ENCODE measurements at places on chromosomes 13 and 19.

DNA sequence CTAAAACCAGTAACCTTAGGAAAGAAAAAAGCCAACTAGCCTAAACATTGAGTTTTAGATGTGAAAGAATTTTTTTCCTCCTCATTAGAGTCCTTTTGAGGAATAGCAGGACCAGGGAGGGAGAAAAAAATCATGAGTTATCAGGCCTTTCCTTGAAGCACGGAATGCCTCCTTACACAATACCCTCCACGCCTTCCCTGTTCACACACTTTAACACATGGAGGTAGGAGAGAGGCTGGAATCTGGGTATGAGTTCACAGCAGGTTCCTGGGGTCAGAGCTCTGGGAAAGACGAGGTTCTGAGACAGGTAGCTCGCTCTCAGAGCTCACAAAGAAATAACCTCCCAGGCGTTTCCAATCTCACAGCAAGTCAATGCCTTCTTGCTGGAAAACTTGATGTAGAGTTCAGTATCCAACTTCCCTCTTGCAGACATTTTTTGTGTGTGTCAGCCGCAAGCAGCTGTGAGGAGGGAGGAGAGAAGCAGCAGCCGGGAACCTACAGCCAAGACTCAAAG, 716 bp downstream of the ZNF573 start:
- DNase-seq = no peak

- no peak for DNase-seq
Measured at GRCh38 chr19:32876919-32877285, 7.3 kb upstream of the SLC7A9 start.

DNA sequence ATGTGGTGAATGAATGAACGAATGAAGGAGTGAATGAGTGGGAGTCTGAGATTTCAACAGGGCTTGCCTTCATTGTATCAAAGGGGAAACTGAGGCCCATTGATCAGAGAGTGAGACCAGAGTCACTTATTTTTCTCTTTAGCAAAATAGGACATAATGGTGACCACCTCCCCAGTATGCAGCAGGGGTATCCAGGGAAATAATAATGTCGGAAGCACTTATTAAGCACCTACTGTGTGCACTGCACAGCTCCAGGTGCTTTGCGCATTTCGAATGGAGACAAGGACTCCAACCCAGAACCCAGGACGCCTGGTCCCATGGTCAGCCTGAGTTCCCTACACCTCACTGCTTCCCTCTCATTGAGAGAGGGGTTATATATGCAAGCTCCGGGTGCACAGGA, 26.8 kb upstream of the SEMA6B start:
- no peak for DNase-seq

DNA sequence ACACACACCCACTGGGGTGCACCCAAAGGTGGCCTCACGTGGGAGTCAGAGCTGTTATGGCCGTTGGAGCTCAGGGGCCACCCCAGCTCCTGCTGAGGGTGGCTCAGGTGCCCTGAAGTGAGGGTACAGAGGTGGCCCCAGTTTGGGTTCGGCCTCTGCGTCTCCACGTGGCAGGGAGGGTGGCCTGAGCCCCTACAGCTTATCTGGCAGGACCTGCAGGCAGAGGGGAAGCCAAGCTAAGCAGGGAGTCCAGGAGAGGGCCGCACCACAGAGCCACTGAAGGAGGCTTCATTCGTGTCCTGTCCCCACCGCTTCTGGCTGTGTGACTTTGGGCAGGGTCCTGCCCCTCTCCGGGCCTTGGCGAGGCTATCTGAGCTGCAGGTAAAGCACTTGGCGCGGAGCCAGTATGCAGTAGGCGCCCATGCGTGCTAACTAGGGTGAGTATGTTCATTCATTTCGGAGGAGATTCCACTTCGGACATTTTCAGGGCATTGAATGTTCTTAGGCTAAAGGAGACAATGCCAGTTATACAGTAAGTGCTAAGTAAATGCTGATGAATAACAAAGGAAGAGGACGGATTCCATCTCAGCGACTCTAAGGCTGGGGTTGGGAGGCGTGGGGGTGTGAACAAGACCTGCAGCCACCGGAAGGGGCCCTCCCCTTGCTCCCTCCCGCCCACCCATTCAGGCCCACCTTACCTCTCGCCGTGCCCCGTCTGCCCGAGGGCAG, 4.9 kb downstream of the REX1BD start:
- no peak for DNase-seq

DNA sequence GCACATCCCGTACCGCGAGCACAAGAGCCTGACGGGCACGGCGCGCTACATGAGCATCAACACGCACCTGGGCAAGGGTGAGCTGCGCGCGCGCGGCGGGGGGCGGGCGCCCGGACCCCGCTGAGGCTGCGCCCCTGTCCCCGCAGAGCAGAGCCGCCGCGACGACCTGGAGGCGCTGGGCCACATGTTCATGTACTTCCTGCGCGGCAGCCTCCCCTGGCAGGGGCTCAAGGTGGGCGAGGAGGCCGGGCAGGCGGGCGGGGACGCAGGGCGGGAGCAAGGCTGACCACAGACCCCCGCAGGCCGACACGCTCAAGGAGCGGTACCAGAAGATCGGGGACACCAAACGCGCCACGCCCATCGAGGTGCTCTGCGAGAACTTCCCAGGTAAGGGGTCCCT, 36.5 kb downstream of the BTBD2 start:
- no peak for DNase-seq

DNA sequence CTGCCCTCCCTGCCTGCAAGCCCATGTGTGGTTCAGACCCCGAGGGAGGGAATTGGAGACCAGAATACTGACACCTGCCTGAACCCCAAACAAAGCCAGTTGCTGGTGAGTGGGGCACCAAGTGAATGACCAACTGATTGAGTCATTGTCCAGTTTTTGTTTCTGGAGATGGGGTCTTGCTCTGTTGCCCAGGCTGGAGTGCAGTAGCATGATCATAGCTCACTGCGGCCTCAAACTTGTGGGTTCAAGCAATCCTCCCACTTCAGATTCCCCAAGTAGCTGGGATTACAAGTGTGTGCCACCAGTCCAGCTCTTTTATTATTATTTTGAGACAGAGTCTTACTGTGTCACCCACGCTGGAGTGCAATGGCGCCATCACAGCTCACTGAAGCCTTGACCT, 4.0 kb downstream of the CCL25 start:
- DNase-seq = no peak

- DNase-seq = no peak
Measured at GRCh38 chr13:45200701-45201232, at the start of gene KCTD4. KCTD4 (minus strand) TSS chr13:45201045; CDS start chr13:45194567, 6,478 bp downstream.

DNA sequence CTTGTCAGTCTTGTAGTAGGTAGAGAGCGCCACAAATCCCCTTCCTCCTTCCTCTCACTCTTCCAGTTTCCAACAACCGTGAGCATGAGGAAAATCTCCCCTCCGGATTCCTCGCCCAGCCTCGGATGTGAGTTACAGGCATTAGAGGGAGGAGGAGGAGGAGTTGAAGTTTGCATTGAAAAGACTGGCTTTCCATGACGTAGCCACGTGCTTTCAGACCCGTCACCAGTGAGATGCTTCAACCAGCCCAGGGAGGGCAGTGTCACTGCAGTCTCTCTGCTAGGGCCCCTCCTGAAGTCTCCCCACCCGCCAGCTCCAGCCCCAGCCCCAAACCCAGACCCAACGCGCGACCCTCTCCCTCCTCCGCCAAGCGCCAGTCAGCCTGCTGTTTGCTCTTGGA, 442 bp upstream of the FGF14 start:
- DNase-seq = no peak

DNA sequence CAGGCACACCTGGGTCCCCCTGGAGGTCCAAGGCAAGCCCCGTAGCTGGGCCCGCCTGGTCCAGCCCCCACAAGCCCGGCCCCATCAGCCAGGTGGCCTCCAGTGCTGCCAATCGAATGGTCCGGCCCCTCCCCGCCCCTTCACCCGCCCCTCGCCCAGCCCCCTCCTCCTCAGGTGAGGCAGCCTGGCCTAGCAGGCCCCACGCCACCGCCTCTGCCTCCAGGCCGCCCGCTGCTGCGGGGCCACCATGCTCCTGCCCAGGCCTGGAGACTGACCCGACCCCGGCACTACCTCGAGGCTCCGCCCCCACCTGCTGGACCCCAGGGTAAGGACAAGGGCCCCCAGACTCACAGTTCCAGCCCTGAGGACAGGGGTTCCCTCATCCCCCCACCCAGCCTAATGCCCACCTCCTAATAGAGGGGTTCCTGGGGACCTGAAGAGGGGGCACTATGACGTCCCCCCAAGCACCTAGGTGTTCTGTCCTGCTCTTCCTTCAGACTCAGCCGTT, at the start of gene HPN:
Gene HPN (plus strand): TSS at position 174 of the 508 bp plus-strand sequence. CDS start 786 bp downstream, outside the sequence.
- no peak for DNase-seq

- peak; percentile 63 for DNase-seq
Measured at GRCh38 chr19:41641879-41642485, 15.1 kb upstream of the CEACAM4 start.

- DNase-seq = no peak
Measured at GRCh38 chr19:47227352-47228167, 3.4 kb downstream of the BBC3 start.

- no peak for DNase-seq
Measured at GRCh38 chr19:48382286-48382685, 9.1 kb downstream of the KDELR1 start.

GRCh38 chr13:73870970-73871935, 263.0 kb downstream of the KLF12 start:
- DNase-seq = no peak

DNA sequence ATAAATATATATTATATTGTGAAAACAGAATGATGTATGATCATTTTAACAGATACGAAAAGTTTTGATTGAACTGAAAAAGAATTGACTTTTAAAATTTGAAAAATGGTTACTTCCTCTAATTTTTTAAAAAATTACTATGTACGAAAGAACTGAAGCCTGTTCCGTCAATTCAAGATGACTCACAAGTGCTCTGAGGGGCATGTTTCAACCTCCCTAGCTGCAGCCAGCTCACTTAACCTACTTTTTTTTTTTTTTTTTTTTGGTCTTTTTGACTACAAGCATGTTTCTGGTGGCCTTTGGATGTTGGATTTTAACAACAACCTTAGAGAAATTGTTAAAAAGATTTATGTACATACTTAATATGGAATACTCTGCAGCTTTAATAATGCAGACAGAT, 1139.3 kb downstream of the DIAPH3 start:
- no peak for DNase-seq

GRCh38 chr19:4268816-4269430, 10.1 kb upstream of the SHD start:
- no peak for DNase-seq

DNA sequence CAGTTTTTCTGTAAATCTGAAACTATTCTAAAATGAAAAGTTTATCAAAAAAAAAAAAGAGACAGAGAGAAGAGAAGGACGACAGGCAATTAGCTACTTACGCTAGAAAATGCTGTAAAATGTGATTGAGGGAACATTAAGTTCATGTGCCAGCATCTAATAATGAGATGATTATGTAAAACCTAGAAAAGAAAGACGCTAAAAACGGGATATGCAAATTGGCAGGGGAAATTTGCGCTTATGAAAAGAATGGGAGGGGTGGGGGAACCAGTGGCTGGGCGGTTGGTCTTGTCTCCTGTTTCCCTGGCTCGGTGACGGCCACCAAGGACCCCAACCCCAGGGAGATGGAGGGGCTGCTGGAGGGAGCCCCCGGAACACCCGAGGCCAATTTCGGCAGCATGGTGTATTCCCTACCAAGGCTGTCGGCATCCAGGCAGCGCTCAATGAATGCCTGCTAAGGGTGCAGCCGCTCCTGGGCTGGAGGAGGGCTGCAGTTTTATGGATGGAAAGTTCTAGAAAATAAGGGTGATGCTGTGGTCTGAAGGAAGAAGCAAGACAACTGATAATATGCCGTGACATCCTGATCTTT, 34.2 kb downstream of the GNG7 start:
- no peak for DNase-seq

GRCh38 chr13:36530050-36530789, 97.9 kb downstream of the CCNA1 start:
- DNase-seq = no peak

DNA sequence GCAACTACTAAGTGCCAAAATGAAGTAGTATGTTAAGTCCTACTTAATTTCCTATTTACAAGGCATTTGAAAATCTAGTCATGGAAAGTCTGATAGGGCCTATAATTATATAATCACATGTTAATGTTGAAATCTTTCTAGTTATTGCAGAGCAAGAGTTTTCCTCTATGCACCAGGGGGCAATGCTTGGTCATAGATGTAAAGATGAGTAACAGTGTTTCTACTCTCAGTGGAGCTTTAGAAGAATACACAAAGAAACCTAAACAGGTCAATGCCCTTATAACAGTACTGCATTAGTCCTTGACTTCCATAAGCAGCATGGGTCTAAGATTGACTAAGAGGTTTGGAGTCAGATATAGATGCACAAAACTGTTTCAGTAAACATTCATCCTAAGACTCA, 218.7 kb downstream of the KCTD12 start:
- no peak for DNase-seq

- DNase-seq = peak; percentile 45
Measured at GRCh38 chr13:99979453-99980200, 2.0 kb upstream of the ZIC2 start.

DNA sequence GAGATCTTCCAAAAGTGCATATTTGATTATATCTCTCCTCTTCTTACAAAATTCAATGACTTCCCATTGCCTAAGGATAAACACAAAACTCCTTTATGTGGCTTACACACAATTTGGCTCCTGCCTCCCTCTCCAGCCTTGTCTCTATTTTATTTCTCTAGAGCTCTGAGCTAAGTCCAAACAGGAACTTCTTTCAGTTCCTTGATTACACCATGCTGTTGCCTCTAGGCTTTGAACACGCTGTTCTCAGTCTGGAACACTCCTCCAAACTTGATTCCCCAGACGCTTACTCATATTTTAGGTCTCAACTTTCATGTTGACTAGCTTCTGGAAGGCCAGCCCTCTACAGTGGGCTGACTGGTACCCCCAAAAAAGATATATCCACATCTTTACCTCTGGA, 258.5 kb downstream of the COG6 start:
- no peak for DNase-seq

DNA sequence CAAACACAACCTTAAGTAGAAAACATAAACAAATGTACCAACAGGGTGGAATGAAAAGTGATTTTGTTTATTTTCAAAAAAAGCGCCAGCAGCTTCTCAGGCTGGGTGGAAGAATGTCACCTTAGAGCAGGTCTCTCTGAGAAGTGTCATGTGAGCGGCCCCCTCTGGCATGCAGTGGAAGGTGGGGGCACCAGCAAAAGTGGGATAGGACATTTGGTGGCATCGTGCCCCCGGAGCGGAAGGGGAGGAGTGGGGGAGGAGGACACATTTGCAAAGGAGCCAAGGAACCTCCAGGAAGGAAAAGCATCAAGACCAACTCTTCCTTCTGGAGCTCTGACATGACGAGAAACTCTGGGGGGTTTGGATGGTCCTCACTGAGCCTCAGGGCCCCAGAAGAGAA, 635.3 kb downstream of the UQCRFS1 start:
- no peak for DNase-seq

DNA sequence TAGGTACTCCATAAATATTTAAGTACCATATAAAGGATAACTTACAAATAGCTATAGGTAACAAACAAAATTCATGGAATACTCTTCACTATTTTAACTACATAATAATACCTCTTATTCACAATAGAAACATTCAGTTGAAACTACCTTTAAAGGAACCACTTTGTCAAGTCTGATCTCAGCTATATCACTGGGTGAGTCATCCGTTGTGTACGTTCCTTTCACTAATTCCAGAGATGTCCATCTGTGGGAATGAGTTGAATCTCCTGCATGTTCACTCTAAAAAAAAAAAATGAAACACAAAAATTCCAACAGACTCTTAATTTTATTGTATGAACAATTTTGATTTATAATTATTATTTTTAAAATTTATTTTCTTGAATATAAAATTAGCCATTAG, 149.4 kb upstream of the FBXL3 start:
- no peak for DNase-seq

GRCh38 chr19:50639121-50640112, at the start of gene SYT3:
SYT3 (minus strand) TSS chr19:50639881; CDS start chr19:50637411, 2,470 bp downstream.
- DNase-seq = peak; percentile 12
